Astrocyte (in vitro differentiated cells and primary cell): ENCODE measurements at places on chromosomes 12 and 14. TPM values are rescaled to one million over a fixed set of nuclear protein-coding genes. Genes with fewer than 3 reads are reported as not detected.

GRCh38 chr12:27822076-27822712, 42.2 kb upstream of the MANSC4 start:
- peak; percentile 94 for DNase-seq

GRCh38 chr12:108567406-108568337, 5.3 kb downstream of the ISCU start:
- peak; percentile 68 for DNase-seq

DNA sequence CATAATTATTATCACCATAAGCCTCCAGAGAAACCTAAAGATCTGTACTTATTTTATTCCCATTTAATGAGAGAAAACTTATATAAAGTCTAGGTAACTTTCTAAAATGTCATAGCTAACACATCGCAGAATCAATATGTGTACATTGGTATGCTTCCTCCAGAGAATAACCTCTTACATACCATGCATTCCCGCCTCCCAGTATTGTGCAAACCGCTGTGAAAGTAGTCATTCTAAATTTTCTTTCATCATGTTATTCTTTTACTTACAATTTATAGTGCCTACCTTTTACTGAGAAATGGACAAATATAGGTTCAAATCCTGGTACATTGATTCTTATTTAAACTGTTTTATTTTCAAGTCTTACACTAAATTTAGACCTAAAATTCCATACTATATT, 463.4 kb downstream of the LRFN5 start:
- no peak for DNase-seq

NPFF gene
- total RNA-seq: 0.82 TPM in 1 of 2 replicates, not detected in the other

DNA sequence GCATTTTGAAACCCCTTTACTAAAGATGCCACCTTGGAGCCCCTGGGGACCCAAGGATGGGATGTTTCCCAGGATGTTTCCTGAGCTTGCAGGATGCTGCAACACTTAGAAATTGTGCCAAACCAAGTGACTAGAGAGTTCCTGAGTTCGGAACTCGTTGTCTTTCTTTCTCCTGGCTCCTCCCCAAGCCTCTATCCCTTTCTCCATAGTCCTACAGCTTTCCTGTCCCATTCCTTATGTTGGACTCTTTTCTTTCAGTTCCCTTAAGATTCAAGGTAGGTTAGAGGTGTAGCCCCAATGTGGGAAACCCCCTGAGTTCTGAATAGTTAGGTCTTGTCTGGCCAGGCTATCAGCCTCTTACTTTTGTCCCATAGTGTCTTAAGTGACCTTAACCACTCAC, 1.4 kb upstream of the KIF5A start:
- DNase-seq: no peak

SLC8A3 gene
- total RNA-seq: 0.45 and 0.89 TPM in 2 replicates
